ENCODE measurements at places on chromosomes 12 and 14.

DNA sequence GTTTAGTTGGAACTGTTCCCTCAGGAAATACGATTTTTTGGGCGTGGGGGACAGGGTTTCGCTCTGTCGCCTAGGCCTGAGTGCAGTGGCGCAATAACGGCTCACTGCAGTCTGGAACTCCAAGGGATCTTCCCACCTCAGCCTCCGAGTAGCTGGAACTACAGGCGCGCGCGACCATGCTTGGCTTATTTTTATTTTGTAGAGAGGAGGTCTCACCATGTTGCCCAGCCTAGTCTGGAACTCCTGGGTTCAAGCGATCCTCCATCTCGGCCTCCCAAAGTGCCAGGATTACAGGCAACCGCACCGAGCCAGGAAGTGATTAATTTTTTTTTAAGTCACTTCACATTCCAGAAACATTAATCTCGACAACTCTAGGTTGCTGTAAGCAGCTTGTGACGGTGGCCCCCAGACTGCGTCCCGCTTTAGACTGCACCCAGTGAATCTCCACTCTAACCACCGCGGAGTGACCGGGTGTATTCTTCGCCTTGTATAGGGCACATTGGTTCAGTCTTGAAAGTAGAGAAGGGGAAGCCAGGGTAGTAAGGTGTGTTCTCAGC is 830 bp upstream of the MIS18BP1 start:
- peak; percentile 48 for DNase-seq

GRCh38 chr12:118778077-118778476 is 203.3 kb upstream of the SRRM4 start:
- DNase-seq: no peak

DNA sequence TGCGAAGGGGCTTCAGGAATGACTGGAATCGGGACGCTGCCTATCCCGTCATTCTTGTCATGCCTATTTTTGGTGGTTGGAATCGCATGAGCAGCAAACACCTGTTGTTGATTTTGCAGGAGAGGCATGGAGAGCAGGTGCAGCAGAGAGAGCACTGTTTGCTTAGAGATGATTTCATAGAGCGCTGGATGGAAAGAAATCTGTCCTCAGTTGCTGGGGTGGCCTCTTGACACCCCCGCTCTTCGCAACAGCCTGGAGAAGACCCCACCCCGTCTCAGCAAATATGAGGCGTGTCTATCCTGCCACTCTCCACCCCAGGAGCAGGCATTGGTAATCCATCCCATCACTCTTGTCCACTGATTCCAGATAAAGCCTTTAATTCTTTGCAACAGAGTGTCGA is 19.3 kb upstream of the NCOR2 start:
- no peak for DNase-seq

- DNase-seq: no peak
Measured at GRCh38 chr14:100363053-100363452, 39.9 kb downstream of the SLC25A47 start.

DNA sequence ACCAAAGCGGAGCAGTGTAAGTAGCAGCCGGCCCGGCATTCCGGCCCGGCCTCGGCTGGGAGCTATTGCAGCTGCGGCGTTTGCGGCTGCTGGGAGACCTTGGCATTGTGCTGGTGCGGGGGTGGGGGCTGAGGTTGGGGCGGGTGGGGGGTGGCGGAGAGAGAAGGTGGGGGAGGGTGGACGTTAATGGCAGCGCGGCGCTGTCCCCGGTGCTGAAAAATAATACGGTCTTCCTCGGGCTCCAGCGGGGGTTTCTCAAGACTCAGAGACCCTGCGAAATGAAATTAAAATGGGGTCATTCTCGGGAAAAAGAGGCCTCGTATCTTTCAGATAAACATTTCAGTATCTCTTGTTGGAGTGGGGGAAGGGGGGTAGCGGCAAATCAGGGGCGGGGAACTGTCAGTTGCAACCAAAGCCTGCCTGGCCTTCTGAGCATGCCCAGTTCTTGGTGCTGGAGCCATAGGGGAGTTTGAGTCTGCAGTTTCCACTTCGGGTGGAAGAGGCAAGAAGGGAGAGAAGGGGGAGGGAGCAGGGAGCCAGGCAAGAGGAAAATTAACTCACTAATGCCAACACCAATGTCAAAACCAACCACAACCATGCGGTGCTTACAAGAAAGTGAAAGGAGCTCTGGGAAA is 414 bp downstream of the UNC79 start:
- DNase-seq: peak; percentile 5

DNA sequence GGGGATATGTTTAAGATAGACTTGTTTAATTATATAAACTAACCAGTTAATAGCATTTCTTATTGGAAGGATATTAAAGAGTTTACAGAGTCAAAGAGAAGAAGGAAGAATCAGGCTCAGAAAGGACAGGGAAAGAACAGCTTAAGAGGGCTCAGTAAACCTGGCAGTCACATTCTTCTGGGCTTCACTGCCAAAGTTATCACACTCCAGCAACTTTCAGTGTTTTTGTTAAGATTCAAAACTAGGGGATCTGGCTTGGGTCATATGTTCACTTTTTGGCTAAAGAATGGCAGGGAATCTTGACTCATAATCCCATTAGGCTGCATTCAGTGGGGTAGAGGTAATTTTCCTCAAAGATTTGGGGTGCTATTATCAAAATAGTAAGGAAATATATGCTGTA is 312.3 kb downstream of the RAD51B start:
- no peak for DNase-seq

GRCh38 chr14:55899531-55899930 is 218.7 kb upstream of the PELI2 start:
- peak; percentile 28 for DNase-seq

DNA sequence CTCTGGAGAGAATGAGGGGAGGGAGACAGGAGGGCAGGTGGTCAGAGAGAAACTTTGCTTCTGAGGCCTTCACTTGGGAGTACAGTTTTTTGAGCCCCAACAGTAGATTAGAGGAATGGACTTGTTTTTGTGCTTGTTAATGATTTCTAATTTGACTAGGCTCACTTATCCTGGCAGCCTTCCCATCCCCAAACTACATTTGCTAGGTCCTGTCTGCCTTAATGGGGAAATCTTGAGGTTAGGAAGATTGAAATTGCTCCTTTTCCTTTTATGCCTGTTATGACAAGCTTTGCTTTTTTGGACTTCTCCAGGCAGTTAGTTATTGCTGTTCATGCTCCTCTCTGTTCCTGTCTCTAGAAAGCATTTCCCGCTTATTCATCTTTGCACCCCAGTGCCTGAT is 37.7 kb downstream of the SYNE2 start:
- DNase-seq: no peak

DNA sequence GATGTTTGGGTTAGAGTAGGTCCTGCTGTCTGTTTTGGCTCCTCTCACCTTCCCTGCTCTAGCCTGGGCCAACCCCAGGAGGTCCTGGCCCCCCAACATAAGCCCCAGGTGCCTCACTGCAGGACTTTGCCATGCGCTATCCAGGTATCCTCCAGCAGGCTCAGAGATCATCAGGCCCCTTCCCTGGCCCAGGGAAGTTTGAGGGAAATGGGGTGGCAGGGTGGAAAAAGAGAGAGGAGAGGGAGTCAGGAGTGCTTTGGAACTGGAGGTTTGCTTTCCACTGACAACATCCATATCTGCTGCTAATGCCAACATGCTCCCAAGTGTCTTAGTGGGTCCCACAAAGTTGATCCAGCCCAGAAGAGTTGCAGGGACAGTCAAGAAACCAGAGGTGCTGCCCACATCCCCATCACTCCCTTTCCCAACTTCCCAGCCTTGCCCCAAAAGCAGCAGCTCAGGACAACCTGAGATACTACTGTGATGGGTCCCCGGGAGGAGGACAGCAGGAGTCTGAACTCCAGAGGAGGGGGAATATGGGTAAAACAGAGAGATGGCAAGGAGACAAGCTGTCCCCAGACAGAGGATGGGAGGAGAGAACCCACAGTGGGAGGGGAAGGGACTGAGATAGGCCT is 677 bp downstream of the TNS2 start:
- DNase-seq: no peak

DNA sequence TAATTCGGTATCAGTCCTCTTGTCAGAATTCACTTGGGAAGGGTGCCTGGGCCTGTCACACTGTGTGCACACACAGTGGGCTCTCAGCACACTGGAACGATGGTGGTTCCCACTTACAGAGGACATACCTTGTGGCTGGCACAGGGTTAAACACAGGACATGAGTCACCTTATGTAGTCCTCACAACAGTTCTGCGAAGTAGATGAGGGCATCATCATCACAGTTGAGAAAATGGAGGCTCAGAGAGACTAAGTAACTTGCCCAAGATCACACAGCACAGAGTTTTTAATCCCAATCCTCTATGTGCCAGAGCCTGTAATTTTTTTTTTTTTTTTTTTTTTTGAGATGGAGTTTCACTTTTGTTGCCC is 90.7 kb downstream of the NINJ2 start:
- DNase-seq: peak; percentile 47

- no peak for DNase-seq
Measured at GRCh38 chr12:51343201-51343600, 3.3 kb downstream of the CELA1 start.

- DNase-seq: peak; percentile 69
Measured at GRCh38 chr14:61573321-61573720, 122.0 kb upstream of the HIF1A start.

- no peak for DNase-seq
Measured at GRCh38 chr12:47033789-47034555, 45.4 kb upstream of the PCED1B start.

DNA sequence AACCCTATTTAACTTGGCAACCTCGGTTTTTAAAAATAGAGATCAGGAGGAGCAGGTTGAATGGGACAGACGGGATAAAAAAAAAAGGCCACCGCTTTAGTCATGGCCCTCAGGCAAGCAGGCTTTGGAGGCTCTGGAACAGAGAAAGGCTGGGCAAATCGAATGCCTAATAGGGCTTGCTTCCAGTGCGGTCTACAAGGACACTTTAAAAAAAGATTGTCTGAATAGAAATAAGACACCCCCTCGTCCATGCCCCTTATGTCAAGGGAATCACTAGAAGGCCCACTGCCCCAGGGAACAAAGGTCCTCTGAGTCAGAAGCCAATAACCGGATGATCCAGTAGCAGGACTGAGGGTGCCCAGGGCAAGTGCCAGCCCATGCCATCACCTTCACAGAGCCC is 265.8 kb downstream of the CPNE8 start:
- no peak for DNase-seq

GRCh38 chr14:94029265-94029664 is 3.1 kb downstream of the OTUB2 start:
- no peak for DNase-seq

DNA sequence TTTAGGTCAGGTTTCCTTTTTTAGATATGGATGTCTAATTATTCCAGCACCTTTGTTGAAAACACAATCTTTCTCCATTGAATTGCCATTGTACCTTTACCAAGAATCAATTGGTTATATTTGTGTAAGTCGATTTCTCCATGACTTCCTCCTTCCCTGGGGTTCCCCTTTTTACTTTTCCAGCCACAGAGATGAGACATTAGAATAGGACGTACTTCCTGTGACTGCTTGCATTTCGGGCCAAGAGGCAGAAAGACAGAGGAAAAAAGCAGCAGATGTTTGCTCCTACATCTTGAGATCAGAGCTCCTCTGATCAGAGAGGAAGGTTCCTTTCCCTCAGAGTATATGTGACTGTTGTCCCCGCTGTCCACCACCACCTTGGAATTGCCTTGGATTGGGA is 453.7 kb upstream of the RGS6 start:
- DNase-seq: peak; percentile 71

DNA sequence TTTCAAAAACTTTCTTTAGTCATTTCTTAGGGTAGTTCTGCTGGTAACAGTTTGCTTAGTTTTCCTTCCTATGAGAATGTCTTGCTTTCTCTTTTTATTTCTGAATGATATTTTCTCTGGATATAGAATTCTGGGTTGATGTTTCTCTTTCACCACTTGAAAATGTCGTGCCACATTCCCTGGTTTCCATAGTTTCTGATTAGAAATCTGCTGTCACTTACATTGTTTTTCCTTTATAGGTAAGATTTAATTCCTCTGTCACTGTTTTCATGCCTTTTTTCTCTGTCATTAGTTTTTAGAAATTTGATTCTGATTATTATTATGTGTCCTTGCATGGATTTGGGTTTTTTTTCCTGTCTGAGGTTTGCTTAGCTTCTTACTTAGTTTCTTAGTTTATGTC is 77.3 kb upstream of the PCNX4 start:
- no peak for DNase-seq

DNA sequence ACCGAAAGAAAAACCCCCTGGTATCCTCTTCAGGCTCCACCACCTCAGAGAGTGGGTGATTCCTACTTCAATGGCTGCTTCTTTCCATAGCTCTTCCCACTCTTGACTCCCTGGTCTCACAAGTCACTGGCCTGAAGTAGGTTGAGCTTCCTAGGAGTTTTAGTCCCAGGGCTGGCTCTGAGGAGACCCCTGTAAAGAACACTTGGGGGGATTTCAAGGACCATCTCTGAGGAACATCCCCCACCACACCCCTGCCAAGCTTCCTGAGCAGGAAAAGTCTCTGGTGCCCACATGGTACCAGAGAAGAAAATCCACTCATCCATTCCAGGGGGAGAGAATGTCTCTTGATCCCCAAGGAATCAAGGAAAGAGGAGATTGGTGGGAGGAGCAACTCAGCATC is 25.7 kb downstream of the PHETA1 start:
- no peak for DNase-seq

DNA sequence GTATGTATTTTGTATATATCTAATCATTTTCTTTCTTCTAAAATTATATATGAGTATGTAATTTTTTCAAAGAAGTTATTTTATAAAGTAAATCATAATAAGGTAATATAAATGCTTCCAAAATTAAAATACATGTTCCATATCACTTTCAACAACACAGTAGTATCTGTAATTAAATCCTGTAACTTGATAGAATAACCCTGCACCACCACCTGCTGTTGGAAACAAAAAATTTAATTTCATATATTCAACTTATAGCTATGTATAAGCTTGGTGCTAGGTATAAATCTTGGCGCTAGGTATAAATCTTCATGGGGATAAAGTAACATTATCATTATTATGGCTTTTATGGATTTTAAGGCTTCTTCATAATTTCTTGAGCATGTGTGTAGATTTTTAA is 149.7 kb upstream of the DCN start:
- peak; percentile 46 for DNase-seq

GRCh38 chr12:10088031-10088430 is 10.8 kb downstream of the CLEC1A start:
- no peak for DNase-seq

- no peak for DNase-seq
Measured at GRCh38 chr14:54786838-54787237, 115.8 kb downstream of the GCH1 start.

DNA sequence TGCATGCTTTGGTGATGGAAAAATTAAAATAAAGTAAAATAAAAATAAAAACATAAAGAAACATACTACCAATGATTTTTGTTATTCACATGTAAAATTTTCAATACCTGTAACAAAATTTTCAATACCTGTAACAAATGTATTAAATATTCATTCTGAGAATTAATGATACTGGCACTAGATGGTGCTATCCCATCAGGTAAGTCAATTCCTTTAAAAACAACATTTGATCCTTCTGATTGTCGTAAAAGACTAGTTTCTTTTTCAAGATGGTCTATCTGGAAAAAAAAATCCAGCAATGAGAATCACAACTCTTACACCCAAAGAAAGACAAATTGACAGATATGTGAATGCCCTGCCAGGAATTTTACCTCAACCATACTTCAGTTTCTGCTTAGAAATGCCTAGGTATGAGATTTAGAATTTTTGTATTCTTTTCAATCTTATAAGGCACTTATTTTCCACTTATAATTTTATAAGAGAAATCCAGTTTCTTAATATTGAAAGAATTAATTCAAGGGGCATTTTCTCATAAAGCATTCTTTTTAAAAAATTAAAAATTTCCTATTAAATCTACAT is 30.7 kb downstream of the CEP290 start:
- DNase-seq: peak; percentile 70

Measured in fibroblast of mammary gland (primary cell).